ENCODE measurements at places on chromosomes 7 and 10. TPM values are rescaled to one million over a fixed set of nuclear protein-coding genes. Genes with fewer than 3 reads are reported as not detected.

OR2A42 gene
- not detected for total RNA-seq

AVPI1 gene
- 4.5 TPM for total RNA-seq

GDF2 gene
- not detected for total RNA-seq

FKBP6 gene
- total RNA-seq = not detected

GTPBP4 gene
- total RNA-seq = 45.4 TPM

TACC2 gene
- 499 TPM for total RNA-seq

ABCB4 gene
- 2.5 TPM for total RNA-seq

GLI3 gene
- 2.9 TPM for total RNA-seq

SLC18A3 gene
- total RNA-seq = 21.5 TPM

TAC1 gene
- 12.1 TPM for total RNA-seq

RBP3 gene
- total RNA-seq = not detected

UNC5B gene
- total RNA-seq = 22.6 TPM

MRPS24 gene
- total RNA-seq = 60.8 TPM

TMEM140 gene
- not detected for total RNA-seq

HMX3 gene
- total RNA-seq = not detected

FAM221A gene
- total RNA-seq = 23.2 TPM

WNT8B gene
- total RNA-seq = not detected

MYH16 gene
- total RNA-seq = not detected

CCL24 gene
- total RNA-seq = not detected

SEMA4G gene
- total RNA-seq = 46.9 TPM

PCGF5 gene
- 3.0 TPM for total RNA-seq

STEAP2 gene
- 0.59 TPM for total RNA-seq

PPP1R9A gene
- 14.7 TPM for total RNA-seq

AS3MT gene
- 8.3 TPM for total RNA-seq

LIPN gene
- not detected for total RNA-seq

Measured in glutamatergic neuron (in vitro differentiated cells).